Airway epithelial cell (primary cell): ENCODE measurements at places on chromosomes 6 and 20. TPM values are rescaled to one million over a fixed set of nuclear protein-coding genes. Genes with fewer than 3 reads are reported as not detected.

JAG1 gene
- total RNA-seq, result 145 and 169 TPM in 2 replicates

SH3BGRL2 gene
- total RNA-seq, result 9.5 and 11.1 TPM in 2 replicates

TBX18 gene
- total RNA-seq, result 0.42 TPM in 1 of 2 replicates, not detected in the other

SRPK1 gene
- total RNA-seq, result 70.7 and 101 TPM in 2 replicates

TRMT6 gene
- 14.7 and 16.7 TPM in 2 replicates for total RNA-seq
